ENCODE measurements at places on chromosomes 16 and 17. TPM values are rescaled to one million over a fixed set of nuclear protein-coding genes. Genes with fewer than 3 reads are reported as not detected.

GRCh38 chr17:31015639-31016038, 44.8 kb downstream of the RNF135 start:
- no peak for ATAC-seq

DNA sequence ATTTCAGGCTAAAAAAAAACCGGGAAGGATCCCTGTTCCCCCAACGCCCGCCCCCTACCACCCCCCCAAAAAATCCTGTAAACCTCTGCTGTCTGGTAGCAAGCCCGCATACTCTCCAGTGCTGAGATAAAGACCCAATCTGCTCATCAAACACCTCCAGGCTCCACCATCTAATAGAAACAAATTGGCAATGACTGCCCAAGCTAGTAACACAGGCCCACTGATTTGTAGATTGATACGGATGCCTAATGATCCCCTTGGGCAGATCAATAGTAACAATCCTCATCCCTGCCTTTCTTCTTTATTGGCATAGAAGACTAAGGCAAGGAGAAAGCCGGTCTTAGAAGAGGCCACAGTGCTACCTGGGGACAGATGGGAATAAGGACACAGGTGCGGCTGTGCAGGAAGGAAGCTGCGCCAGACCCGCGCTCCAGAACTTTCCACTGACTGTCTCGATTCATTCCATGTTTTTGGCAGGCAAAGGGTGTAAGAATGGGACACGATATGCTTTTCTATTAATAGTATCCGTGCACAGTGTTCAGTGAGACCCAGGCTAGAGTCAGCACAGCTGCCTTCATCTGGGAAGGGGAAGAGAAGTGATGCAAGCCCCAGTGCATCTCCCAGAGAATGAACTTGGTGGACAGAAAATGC, 407.6 kb upstream of the PSMD7 start:
- ATAC-seq: no peak

GRCh38 chr16:75070012-75070841, 46.4 kb downstream of the LDHD start:
- peak; percentile 63 for ATAC-seq

- no peak for ATAC-seq
Measured at GRCh38 chr17:45848405-45848804, 3.7 kb downstream of the SPPL2C start.

DNA sequence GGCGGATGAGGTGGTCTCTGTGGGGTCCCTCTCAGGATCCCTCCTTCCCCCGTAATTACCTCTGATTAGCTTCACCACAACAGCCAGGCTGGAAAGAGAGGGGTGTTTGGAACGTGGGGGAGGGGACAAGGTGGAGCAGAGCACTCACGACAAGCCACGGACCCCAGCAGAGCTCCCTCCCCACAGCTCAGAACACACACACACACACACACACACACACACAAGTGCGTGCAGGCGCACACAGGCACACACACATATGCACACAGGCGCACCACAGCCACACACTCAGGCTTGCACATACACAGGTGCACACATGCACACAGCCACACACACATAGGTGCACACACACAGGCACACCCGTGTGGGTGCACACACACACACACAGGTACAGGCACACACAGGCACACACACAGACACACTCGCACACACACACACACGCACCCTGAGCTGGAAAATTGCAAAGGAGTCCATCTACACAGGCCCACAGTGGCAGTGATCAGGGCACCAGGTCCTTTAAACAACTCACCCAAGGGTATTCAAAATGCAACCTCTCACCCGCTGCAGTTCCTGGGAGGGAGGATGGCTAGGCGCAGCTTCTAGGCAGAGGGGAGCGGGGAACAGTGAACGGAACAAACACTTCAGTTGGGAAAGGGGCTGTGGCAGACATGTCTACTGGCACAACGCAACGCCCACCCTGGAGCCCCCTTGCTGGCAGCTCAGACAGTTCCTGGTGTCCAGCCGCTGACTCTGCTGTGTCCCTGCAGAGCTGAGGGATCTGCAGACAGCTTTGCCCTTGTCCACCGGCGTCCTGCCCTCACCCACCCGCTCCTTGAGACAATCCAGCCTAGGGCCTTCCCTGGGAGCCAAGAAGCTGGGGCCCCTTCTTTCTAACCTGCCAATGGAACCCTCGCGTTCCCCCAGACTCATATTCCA, 59.9 kb upstream of the DLX4 start:
- no peak for ATAC-seq

DNA sequence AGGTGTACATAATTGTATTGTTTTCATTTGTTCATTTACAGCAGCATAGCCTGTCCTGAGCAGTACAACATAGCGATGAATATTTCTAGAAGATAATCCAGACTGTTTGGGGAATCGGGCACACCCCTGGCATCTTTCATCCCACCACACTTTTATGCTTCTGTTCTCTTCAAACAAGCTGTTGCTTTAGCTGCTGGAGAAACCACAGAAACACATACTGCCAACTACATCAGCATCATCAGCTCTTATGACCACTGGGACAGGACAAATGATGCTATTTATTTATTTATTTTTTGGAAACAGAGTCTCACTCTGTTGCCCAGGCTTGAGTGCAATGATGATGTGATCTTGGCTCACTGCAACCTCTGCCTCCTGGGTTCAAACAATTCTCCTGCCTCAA, 22.6 kb upstream of the HAPSTR1 start:
- ATAC-seq: no peak

DNA sequence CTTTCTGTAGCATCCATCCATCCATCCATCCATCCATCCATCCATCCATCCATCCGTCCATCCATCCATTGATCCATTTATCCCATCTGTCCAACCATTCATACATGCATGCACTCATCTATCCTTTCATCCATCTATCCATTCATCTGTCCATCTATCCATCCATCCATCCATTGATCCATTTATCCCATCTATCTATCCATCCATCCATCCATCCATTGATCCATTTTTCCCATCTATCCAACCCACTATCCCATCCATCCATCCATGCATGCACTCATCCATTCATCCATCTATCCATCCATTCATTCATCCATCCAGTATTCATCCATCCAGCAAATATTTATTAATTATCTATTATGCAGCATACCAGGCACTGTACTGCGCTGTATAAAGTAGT, 34.8 kb downstream of the IRX5 start:
- no peak for ATAC-seq

- peak; percentile 8 for ATAC-seq
Measured at GRCh38 chr17:10177913-10178505, 20.4 kb downstream of the GAS7 start.

DNA sequence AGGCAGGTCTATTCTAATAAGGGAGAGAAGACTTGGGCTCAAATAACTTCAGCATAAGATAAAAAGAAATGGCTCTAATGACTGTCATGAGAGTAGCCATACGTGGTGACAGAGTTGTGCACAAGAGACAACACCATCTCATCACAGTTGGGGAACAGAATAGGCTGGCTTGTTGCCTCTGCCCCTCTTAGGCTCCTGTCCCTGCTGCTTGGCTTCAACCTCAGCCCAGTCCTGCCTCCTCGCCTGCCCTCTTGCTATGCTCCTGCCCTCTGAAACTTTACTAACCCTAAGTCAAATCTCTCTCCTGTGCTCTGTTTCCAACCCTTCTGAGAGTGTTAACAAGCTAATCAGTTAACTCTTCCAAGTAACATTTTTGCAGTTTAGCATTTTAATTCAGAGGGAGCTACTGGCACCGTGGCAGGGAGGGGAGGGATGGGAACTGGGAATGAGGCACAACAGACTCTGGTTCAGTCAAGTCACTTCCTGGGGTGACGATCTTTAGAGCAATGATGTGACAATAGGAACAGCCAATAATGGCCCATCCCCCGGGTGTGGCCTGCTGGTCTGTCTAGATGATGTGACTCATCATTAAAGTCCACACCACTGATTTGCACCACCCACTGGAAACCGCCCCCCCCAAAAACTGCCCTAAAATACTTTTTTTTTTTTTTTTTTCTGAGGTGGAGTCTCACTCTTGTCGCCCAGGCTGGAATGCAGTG, 35.5 kb downstream of the DNAH17 start:
- ATAC-seq: peak; percentile 76

- peak; percentile 47 for ATAC-seq
Measured at GRCh38 chr16:3945751-3946603, 65.5 kb upstream of the CREBBP start.

DNA sequence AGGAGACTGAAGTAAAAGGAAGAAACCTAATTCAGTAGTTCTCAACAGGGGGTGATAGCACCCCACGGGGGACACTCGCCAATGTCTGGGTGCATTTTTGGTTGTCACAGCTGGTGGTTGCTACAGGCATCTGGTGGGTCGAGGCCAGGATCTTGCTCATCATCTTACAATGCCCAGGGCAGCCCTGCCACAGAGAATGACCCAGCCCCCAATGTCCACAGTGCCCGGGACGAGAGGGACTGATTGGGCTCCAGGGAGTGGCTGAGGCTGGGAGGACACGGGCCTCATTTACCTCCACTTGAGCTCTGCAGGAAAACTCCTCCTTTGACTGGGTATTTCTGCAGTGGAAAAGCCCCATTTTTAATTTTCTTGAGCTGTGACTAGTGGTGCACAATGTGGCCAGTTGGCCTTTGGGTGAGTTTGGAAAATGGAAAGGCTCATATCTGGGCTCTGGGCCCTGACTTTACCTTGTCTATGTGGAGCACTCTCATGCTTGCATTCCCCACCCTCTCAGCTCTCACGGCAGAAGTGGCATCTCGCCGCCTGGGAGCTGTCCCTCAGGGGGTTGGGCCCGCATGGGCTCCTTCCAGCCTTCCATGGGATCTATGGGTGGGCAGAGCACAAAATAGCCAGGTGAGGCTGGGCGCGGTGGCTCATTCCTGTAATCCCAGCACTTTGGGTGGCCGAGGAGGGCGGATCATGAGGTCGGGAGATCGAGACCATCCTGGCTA, 37.7 kb upstream of the IRF8 start:
- ATAC-seq: no peak

GRCh38 chr17:66491213-66491612, 188.8 kb downstream of the PRKCA start:
- ATAC-seq: no peak

DNA sequence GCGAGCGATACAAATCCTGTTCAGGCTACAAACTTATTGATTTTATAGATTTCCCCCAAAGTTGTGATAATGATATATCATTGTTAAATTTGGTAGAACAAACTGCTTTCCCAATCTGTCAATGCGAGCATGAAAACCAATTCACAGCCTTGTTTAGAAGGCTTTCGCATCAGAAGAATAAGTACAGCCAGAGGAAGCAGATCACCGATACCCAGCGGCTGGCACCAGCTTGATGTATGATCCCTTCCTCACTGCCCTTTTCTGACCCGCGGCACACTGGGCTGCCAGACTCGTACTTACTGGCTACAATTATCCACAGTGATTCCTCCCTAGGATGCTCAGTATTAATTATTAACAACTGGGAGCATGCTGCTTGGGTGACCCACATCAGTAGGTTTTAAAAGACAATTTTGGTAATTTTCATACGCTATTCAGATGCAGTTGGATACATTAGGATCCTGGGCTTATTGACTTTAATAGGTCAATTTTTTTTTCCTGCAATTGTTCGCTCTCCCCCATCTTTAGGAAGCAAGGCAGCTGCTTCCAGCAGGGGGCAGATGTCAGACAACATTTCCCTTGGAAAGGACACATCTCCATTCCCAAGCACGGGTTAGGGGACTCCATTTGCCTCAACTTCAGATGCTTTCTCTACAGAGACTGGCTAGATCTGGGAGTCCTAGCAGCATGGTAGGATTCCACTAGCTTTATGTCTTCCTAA, 582.7 kb upstream of the PSMD7 start:
- no peak for ATAC-seq

DNA sequence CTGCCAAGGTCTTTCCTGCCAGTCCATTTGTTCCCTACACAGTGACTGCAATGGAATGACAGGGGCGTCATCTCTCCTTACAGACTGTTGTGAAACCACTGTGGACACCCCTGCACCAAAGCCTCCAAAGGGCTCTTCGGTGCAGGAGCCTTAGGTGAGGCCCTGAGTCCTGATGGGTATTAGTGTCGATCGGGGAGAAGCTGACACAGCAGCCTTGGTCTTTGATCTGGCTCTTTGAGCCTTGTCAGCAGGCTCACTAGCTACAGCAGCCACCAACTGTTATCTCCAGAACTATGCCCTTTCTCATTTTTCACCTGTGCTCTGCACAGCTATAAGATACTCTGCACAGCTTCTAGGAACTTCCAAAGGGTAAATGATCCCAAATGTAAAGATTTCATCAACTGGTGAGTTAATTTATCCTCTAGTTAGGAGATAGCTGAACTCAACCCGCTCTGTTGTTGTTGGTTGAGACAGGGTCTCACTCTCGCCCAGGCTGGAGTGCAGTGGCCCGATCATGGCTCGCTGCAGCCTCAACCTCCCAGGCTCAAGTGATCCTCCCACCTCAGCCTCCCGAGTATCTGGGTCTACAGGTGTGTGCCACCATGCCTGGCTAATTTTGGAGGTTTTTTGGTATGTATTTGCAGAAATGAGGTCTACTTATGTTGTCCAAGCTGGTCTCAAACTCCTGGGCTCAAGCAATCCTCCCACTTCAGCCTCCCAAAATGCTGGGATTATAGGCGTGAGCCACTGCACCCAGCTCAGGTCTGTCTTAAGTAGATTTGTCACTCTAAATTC, 19.7 kb downstream of the G6PC1 start:
- ATAC-seq: no peak

DNA sequence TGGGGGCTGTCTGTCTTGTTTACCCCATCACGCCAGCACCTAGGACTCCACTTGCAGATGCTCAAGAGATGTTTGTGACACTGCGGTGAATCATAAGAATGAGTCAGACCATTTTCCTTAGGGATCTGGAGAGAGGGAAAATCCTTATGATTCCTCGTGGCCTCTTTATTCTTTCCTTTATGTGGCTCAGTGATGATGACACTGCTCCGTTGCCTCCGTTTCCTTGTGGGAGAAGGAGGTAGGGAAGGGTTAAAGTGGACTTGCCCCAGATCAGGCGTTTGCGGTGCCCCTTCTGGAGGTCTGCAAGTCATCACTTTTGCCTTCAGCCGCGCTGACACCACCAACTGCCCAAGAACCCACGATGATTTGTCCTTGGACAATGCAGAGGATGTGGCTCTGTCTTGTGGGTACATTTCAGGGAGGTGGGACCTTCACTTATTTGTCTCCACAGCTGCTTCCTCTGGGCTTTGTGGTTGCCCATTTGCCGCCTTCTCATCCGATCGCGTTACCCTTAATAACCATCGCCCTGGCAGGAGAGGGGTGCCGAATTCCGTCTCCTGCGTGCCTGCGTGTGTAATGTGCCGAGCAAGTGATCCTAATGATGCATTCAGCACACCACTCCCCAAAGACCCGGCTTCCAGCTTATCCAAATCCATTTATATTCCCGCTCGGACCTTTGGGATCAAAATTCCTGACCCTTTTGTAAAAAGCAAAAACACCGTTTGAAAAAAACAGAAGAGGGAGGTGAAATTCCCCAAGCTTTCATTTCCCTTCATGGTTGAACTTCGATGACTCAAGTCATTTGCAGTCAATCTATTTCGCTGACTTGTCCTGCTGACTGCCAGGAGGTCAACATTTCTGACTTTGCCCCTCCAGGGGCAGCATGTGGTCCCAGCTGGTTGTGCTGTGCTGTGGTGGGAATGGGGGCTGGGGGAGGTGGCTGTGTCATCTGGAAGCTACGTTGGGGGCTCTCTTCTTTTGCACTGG, 87.2 kb upstream of the IRX3 start:
- no peak for ATAC-seq

GRCh38 chr17:64424324-64424849, 24.5 kb upstream of the MILR1 start:
- ATAC-seq: no peak

Gene PRSS8
- 59.3 TPM for total RNA-seq

Gene OR1F1
- not detected for total RNA-seq

Gene NXPH3
- total RNA-seq: 0.16 TPM

Gene CLEC18A
- 0.36 TPM for total RNA-seq

Gene OSGIN1
- total RNA-seq: 5.6 TPM

Measured in esophagus mucosa (tissue), 1 donor.